ENCODE measurements at places on chromosomes 7 and 10.

DNA sequence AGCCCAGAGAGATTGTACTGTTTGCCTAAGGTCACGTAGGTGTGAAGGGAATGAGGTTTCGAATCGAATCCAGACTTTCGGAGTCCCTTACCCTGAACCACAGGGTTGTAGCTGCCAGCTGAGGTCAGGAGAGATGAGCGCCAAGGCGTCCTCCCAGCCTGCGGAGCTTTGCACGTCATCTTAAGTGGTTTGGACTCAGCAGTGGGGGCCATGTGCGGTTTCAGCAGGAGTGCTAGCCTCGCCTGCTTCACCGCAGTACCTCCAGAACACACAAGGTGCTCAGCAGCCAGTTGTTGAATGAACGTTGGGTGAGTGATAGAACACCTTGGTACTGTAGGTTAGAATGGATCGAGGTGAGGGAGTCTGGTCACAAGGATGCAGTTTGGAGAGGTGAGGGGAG is 74.9 kb upstream of the PPIF start:
- no peak for DNase-seq

DNA sequence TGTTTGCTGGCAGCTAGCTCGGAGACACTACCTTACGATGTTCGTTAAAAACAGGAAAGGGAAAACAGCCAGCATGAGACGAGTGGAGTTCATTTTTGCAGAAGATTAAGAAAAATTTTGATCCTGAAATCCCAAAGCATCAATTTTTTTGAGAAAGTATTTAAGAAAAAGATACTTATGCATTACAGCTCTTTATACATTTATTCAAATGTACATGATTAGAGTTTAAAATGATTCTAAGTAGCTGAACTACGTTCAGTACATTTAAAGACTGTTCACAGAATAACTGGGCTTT is 34.7 kb downstream of the CNPY1 start:
- no peak for DNase-seq

DNA sequence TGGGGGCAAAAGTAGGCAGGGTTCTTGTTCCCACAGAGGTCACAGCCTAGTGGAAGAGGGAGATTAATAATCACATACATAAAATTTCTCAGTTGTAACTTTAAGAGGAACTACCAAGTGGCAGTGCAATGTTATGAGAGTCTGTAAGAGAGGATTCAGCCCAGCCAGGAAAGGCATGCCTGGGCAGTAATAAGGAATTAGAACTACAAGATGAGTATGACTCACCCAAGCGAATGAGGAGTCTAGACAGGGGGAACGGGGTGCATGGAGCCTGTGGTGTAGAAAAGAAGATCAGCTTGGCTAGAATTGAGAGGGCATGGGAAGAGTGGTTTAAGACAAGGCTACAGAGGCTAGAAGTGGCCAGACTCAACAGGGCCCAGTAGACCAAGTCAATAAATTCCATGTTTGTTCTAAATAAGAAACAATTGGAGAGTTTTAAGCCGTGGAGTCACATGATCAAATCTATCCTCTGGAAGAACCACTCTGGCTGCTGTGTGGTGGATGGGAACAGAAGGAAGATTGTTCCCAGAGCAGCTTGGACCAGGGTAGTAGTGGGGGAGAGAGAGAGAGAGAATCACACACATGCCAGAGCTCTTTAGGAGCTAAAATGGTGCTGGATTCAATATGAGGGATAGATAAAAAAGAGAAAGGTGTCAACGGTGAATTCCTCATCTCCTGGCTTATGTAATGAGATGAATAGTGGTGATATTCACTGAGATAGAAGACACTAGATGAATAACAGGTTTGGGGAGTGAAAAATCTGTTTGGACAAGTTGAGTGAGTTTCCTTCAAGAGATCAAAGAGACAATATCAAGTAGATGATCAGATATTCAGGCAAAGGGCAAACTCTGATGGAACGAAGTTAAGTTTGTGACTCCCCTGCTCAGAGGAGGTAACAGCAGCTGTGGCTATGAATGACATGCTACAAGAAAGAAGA is 265.1 kb downstream of the FGFR2 start:
- peak; percentile 23 for DNase-seq

- DNase-seq = no peak
Measured at GRCh38 chr7:7151865-7152264, 30.5 kb upstream of the C1GALT1 start.

- DNase-seq = no peak
Measured at GRCh38 chr10:132182591-132182990, 4.2 kb upstream of the DPYSL4 start.

- DNase-seq = no peak
Measured at GRCh38 chr10:18000601-18001000, 48.9 kb downstream of the SLC39A12 start.

- DNase-seq = no peak
Measured at GRCh38 chr10:22927661-22928403, at the start of gene ARMC3. Gene ARMC3 (plus strand): TSS chr10:22928053. CDS start chr10:22931997, 3,944 bp downstream.

DNA sequence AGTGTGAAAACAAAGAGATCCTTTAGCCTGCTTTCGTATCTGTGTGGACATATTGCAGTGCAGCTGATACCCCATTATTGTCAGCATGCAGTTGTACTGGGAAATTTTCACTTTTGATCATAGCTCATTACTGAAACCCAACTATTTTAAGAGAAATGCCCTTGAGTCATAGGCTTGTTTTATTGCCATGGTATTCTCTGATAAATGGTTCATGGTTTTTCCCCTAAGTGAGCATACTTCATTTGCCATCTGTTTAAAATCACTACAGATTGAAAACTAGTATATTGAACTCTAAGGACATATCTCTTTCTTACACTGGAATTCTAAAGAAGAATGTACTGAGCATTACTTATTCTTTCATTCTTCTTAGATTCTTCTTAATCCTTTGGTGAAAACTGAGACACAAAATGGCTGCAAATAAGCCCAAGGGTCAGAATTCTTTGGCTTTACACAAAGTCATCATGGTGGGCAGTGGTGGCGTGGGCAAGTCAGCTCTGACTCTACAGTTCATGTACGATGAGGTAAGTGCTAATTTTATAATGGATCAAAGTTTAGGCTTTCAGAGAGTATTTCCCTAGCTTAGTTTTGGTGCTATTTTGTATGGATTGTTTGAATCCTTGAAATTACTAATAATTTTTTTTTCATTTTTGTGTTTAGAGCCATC is 63.0 kb downstream of the RALA start:
- no peak for DNase-seq

DNA sequence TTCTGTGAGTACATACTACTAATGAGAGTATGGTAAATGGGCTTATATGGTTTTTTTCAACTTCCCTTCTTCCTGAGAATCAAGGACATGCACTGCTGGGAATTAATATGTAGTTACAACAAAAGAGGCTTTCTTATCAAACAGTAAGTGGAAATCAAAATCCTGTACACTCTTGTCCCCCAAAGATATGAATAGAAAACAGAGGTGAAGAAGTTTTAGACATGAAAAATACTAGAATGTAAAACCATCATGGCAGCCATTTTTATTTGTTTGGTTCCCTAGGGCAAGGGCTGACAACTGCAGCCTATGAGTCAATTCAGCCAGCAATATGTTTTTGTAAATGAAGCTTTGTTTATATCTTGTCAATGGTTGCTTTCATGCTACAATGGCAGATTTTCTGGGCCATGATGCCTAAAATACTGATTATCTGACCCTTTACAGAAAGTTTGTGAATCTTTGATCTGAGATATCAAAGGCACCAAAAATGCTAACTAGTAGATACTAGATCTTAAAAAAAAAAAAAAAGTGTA is 422.4 kb downstream of the PARD3 start:
- DNase-seq = no peak

DNA sequence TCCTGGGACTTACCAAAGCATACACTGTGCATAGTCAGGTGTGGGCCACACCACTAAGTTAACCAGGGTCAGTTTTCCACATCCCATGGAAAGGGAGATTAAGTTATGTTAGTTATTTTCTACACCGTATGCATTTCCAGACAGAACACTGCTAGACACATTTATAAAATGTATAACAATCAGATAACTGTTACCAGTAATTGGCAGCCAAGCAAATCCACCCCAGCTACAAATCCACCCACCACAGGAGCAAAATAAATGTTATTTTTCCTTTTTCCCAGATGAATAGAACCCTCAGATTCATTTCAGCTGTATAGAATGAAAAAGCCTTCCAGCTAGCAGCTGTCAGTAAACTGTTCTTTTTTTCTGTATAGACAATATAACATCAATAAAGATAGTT is 256.9 kb upstream of the FZD1 start:
- DNase-seq = no peak
